ENCODE measurements at places on chromosomes 5 and 9.

DNA sequence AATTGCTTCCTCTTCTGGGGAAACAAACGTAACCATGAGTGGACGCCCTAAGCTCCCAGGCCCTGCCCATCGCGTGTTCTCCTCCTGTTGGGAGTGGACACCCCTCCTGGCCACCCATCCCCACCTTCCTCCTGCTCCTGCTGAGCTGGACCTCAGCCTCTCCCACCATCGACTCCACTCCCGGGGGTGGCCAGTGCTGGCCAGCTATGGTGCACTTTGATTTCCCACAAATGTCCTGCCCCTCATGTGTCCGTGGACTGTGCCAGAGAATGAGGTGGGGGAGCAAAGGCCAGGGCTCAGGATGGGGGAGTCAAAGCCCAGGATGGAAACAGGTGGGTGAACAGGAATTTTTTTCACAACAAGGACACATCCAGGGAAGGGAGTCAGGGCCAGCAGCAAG, 62.8 kb downstream of the MED10 start:
- DNase-seq = no peak

- DNase-seq = no peak
These were observed 1266.6 kb upstream of the C9orf72 start for GRCh38 chr9:28839778-28840430.

GRCh38 chr5:132101385-132101880, 27.8 kb downstream of the CSF2 start:
- no peak for DNase-seq

- DNase-seq = peak; percentile 90
These were observed 419.9 kb upstream of the GRAMD2B start for GRCh38 chr5:126003309-126003708.

DNA sequence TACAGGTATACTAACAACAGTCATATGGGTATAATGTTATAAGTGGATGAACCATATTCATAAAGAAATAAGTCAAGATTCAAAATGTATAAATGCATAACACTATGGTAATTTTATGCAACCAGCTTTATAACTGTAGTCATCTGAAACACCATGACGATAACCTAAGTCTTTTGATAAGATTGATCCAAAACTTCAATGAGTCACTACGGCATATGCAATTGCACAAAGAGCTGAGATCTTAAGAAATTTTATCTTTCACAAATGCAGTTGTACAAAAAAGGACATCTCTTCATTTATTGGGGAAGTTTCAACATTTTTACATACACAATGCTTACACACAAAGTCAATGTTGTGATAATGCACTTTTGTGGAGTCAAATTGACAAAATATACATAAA, 20.3 kb downstream of the FAM81B start:
- no peak for DNase-seq

DNA sequence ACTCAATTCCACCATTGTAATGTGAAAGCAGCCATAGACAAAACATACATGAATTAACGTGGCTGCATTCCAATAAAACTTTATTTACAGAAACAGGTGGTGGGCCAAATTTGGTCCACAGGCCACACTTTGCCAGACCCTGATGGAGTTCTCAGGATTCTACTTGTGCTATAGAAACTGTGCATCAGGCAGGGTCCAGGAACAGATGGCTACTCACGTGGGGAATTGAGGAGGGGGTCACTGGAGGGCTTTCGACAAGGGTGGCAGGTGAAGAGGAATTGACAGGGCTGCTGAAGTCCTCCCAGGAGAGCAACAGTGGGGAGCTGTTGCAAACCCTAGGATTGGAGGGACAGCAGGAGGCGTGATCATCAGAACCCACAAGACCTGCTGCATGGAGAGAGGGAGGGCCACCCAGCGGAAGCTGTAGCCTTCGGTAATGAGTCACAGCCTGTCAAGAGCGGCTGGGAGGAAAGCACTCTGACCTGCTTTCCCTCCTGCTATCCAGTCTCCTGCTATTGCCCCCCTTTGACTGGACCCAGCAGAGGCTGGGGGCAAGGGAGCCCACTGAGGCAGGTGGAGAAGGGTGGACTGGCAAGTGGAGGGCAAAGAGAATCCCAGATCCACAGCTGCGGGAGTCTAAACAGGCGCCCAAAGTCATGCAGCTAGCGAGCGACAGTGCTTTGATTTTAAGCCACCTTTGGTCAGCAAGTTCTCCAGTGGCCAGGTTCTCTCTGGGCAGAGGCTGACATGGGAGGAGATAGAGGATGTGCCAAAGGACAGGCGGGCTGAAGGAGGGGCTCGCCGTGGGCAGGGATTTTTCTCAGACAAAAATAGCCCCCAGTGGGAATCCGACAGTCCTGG, 138.3 kb upstream of the SMIM23 start:
- peak; percentile 83 for DNase-seq

GRCh38 chr9:103242025-103242424, 246.9 kb downstream of the CYLC2 start:
- DNase-seq = no peak

- no peak for DNase-seq
These were observed 151.2 kb downstream of the PAPPA start for GRCh38 chr9:116304761-116305160.

- no peak for DNase-seq
These were observed 138.6 kb downstream of the ENTREP1 start for GRCh38 chr9:69463497-69464068.

GRCh38 chr5:139734539-139734916, 61.1 kb upstream of the PSD2 start:
- no peak for DNase-seq

DNA sequence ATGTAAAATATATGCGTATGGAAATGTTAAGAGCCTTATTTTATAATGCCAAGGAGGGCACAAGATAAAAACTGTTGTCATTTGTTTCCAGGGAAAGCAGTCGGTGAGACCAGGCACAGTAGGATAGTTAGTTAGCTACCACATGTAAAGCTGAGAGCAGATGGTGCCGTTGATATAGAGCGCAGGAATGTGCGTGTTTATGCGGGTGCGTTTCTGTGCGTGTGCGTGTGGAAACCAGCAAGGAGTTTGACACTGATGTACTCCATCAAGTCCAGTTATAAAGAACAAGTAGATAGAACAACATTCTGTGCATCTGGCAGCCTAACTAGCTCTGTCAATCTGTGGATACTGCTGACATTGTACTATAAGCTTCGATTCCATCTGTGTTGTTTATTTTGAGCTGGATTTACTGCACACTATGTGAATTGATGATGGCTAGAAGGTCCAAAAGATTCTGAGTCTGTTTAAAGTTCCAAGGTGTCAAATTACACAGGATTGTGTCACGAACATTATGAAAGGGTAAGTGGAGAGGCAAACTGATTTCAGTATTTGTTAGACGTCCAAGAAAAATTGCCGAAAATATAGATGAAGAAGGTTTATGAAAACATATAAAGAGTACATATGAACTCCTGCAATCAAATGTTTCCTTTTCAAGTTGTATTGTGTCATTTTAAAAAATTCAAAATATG, 494.9 kb upstream of the MEF2C start:
- peak; percentile 6 for DNase-seq

GRCh38 chr5:58094031-58094430, 365.9 kb downstream of the PLK2 start:
- DNase-seq = no peak

DNA sequence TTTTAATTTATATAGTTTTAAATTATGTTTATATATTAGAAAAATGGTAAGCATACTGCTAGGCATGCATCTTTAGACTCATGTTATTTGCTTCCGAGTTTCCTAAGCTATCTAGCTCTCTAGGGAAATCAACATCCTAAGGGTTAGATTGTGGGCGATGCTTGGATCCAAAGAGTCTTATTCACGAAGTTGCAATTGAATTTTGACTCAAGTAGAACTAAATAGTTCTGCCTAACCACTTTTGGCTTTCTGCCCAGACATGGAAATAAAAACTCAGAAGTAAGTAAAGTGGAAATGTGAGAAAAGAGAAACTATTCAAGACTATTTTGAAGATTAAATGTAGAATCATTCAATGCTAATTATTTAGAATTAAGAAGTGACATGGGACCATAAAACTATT, 440.4 kb downstream of the CDH18 start:
- DNase-seq = peak; percentile 94

- peak; percentile 50 for DNase-seq
These were observed 16.9 kb downstream of the C9orf85 start for GRCh38 chr9:71928376-71928775.

DNA sequence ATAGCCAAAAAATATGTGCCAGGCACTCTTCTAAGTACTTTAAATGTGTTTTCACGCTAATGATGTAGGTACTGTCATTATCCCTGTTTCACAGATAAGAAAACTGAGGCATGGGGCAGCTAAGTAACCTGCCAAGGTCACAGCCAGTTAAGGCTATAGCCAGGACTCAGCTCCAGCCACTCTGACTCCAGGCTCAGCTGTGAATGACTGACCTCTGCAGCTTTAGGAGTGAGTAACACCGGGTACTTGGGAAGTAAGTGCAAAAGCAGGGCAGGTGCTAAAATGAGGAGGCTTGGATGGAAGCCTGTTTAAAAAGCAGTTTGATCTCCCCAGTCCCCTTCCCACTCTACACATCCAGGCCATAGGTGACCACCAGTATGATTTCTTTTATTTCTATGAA, 10.6 kb upstream of the SHC3 start:
- DNase-seq = no peak

GRCh38 chr5:151682240-151682639, 4.5 kb downstream of the SPARC start:
- peak; percentile 62 for DNase-seq

GRCh38 chr5:177109810-177110209, 23.1 kb downstream of the FGFR4 start:
- no peak for DNase-seq

DNA sequence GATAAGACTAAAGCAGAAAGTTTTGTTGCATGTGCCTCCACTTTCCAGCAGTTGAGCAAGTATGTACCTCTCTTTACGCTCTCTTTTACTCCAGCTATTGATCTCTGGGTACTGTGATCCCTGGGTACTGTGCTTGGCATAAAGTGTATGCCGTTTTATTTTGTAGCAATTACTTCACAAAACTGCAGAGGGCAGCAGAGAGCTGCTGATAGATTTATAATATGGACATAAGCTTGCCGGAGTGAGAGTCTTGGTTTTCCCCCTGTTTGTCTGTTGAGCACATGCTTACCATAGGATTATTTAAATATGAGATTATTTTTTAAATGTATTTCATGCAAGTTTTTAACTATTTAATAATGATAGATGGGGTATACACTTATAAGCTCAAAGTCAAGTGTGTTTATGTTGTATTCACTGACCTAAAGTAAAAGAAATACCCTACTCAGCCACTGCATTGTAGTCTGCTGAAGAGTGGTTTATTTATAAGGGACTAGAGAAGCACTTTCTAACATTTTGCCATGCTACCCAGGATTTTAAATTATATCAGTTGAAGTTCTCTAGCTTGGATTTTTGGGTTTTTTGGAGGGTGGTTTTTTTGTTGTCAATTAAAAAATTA, 13.0 kb downstream of the TTC1 start:
- peak; percentile 66 for DNase-seq

DNA sequence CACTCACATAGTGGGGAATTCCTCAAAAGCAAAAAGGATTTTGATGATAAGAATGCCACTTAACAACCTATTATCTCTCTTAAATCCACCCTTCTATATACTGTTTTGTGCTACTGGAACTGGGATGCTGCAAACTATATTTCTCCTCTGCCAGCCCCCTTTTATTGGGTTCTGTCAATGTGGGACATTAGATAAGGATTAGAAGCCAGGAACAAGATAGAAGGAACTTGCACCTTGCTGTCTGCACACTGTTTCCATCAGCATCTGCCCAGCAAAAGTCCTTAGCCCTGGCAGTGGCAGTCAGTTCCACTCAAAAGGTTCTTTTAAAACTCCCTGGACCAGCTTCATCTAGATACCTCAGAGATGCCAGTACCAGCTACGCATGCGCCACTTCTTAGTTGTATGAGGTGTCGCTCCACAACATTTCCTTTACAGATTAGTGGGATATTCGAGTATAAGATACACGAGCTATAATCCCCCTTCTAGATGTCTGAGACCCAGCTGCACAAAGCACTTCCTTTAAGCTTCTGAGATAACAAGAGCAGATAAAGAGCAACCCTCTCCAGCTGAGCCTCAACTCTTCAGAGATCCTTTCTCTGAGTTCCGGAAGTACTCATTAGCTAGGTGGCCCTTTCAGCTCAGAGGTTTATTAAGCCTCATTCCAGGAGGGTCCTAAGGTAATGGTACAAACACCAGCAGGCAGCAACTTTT, 45.3 kb downstream of the CERT1 start:
- DNase-seq = no peak

DNA sequence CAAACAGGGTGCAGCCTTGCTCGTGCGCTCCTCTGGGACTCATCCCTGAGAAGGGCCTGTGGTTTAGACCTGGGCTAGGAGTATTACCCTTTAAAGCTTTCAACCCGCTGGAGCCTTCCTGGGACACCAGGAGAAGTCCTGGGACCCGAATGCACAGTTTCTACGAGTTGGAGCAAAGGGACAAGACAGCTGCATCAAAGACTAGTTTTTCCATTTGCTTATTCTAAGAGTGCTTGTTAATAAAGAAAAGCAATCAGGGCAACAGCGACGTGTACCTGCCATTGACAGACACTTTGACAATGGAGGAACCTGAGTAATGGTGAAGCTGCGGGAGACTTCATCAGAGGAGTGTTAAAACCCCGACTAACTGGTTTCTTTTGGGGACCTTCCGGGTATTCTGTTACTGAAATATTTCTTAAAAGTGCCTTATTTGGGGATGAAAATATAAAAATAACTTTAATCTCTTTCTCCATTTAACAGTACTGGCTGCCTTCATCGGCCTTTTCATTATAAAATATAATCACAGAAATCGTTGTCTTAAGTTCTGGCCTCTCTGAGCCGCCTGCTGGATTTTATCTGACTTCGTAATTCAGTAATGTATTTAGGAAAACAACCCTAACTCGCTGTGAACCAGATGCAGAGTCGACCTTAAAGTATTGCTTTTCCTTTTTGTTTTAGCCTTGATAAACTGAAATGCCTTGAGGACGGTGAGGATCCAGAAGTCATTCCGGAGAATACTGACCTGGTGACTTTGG, 732 bp downstream of the SNAPC3 start:
- DNase-seq = peak; percentile 12

GRCh38 chr5:107796797-107797196, 126.1 kb upstream of the EFNA5 start:
- DNase-seq = no peak

DNA sequence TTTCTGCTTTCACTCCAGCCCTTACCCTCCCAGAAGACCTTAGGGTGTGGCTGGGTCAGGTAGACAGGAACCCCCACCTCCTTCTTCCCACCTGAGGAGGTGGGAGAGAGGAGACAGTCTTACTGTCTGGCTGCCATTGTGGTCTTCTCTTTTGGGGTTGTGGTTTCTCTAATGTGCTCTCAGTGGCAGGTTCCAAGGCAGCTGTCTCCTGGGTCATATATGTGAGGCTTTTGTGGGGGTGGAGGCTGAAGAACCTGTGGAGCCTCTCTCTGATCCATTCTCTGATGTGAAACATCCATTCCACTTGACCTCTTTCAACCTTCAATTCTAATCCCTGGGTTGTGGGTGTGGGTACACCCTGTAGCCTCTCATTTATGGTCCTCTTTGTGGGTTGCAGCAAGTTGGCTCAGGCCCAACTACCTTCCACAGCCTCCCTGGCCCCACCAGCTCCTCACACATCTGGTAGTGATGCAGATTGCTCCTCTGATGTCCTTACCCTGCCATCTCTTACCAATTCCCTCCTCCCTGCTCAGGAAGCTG, 118.4 kb downstream of the CEP120 start:
- DNase-seq = no peak

Data from fibroblast of upper back skin (primary cell).